G401 (cell line): ENCODE measurements at places on chromosomes 4 and X. TPM values are rescaled to one million over a fixed set of nuclear protein-coding genes. Genes with fewer than 3 reads are reported as not detected.

The CPZ gene
- not detected in 2 replicates for total RNA-seq

The JCHAIN gene
- total RNA-seq = not detected in 2 replicates

The YIPF7 gene
- total RNA-seq = not detected in 2 replicates

The ABLIM2 gene
- total RNA-seq = 0.37 and 1.3 TPM in 2 replicates

The GSTCD gene
- 22.2 and 45.4 TPM in 2 replicates for total RNA-seq

The IGSF1 gene
- total RNA-seq = 0.14 and 0.49 TPM in 2 replicates

The GAGE13 gene
- not detected in 2 replicates for total RNA-seq

The MAGEA3 gene
- total RNA-seq = not detected in 2 replicates

The CD99L2 gene
- 23.7 and 26.1 TPM in 2 replicates for total RNA-seq

The REPS2 gene
- total RNA-seq = 0.31 TPM in 1 of 2 replicates, not detected in the other

The PRIMPOL gene
- 17.4 and 18.0 TPM in 2 replicates for total RNA-seq

The TMEM271 gene
- 5.4 and 17.9 TPM in 2 replicates for total RNA-seq

The APOOL gene
- total RNA-seq = 4.6 and 7.7 TPM in 2 replicates

The SPATA18 gene
- 0.37 TPM in 1 of 2 replicates, not detected in the other for total RNA-seq

The HTR2C gene
- not detected in 2 replicates for total RNA-seq

The LRP2BP gene
- total RNA-seq = not detected in 2 replicates

The CXCL6 gene
- total RNA-seq = not detected in 2 replicates

The UGT2A3 gene
- total RNA-seq = not detected in 2 replicates

The MAGEA10 gene
- not detected in 2 replicates for total RNA-seq

The NHS gene
- not detected in 2 replicates for total RNA-seq

The CLGN gene
- 3.5 and 3.9 TPM in 2 replicates for total RNA-seq
